ENCODE measurements at places on chromosomes 7 and 10. TPM values are rescaled to one million over a fixed set of nuclear protein-coding genes. Genes with fewer than 3 reads are reported as not detected.
A peak's percentile ranks its signal among the peaks of the same experiment; 100 is the strongest.

Gene UFSP1
- total RNA-seq, result 7.6 TPM

GRCh38 chr10:49282879-49283341, 16.1 kb upstream of the C10orf71 start:
- no peak for DNase-seq

- DNase-seq, result peak; percentile 91
Observed at GRCh38 chr10:34235164-34235832, 579.8 kb downstream of the PARD3 start.

GRCh38 chr10:67975871-67976270, 91.4 kb downstream of the SIRT1 start:
- DNase-seq, result no peak

GRCh38 chr10:93139059-93139655, 65.5 kb downstream of the CYP26A1 start:
- no peak for DNase-seq

DNA sequence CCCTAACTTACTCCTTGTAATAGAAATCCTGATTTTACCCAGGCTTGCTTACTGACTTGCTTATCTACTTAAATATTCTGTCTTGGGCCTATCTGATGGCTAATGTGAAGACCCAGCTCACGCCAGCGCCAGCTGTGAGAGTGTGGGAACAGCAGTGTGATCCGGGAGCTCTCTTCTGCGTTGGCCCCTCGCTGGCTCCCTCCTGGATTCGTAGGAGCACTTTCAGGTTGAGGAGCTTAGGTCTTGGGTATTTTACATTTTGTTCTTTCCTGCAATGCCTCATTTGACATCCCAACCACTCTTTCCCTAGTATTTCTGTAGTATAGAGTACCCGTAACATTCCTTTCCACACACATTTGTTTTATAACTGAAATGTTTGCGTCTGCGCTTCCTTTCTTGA, 51.7 kb downstream of the CREM start:
- DNase-seq, result no peak

DNA sequence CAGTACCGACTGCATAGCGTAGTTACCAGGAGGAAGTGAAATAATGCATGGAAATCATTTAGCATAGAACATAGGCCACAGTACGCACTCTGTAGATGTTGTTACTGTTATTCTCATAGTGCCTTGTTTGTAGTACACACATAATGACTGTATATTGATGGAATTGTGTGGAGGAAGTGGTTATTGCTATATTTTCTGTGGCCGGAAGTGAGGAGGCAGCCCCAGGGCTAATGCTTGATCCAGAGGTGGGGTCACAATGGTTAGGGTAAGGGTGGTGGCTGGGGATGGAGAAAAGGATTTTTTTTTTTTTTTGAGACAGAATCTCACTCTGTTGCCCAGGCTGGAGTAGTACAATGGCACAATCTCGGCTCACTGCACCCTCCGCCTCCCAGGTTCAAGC, 4.5 kb upstream of the MGAM start:
- DNase-seq, result no peak

Gene C7orf33
- not detected for total RNA-seq

- DNase-seq, result no peak
Observed at GRCh38 chr10:11521860-11522259, 89.6 kb downstream of the USP6NL start.

- no peak for DNase-seq
Observed at GRCh38 chr10:84581976-84582375, 253.6 kb downstream of the CCSER2 start.
